Hepatocyte (in vitro differentiated cells): ENCODE measurements at places on chromosomes 7 and 10. TPM values are rescaled to one million over a fixed set of nuclear protein-coding genes. Genes with fewer than 3 reads are reported as not detected.

The VWA2 gene
- total RNA-seq = 10.8 and 12.3 TPM in 2 replicates

The ATRNL1 gene
- 17.4 and 18.7 TPM in 2 replicates for total RNA-seq

The ALOX5 gene
- total RNA-seq = 3.5 and 5.0 TPM in 2 replicates

The RASA4B gene
- 0.52 and 3.2 TPM in 2 replicates for total RNA-seq

The LRIT1 gene
- total RNA-seq = not detected in 2 replicates

The DIP2C gene
- 9.9 and 12.8 TPM in 2 replicates for total RNA-seq

The PPP1R17 gene
- not detected in 2 replicates for total RNA-seq

The LIPM gene
- total RNA-seq = not detected in 2 replicates

The ATOH7 gene
- 0.17 TPM in 1 of 2 replicates, not detected in the other for total RNA-seq

The BTBD16 gene
- total RNA-seq = 0.47 and 0.92 TPM in 2 replicates

The CALHM3 gene
- not detected in 2 replicates for total RNA-seq

The GIMAP6 gene
- total RNA-seq = 0.27 and 1.0 TPM in 2 replicates
